ENCODE measurements at places on chromosomes 11 and 22. TPM values are rescaled to one million over a fixed set of nuclear protein-coding genes. Genes with fewer than 3 reads are reported as not detected.

Gene APOBEC3G
- 38.8 TPM for total RNA-seq

Gene AGBL2
- 1.9 TPM for total RNA-seq

Gene RGL4
- total RNA-seq: 12.1 TPM

Gene BTG4
- not detected for total RNA-seq

Gene ESAM
- 5.4 TPM for total RNA-seq

Gene YPEL1
- total RNA-seq: 11.8 TPM

Gene MYO7A
- total RNA-seq: 0.27 TPM
